ENCODE measurements at places on chromosomes 4 and X.

DNA sequence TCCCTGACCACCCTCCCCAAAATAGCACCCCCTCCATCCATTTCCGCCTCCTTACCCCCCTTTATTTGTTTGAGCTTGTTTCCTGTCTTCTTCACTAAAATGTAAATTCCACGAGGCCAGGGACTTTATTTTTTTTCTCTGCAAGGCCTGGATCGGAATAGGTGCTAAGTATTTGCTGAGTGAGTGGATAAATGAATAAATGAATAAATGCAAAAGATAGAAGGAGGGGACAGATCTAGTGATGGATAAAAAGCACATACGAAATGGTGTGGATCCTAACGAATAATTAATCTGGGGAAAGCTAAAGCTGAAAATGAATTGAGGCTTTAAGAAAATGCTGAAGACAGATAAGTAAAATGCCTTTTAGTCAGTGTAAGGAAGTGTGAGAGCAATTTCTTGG lies 12.2 kb downstream of the CETN2 start:
- no peak for DNase-seq

GRCh38 chr4:48623182-48623780 lies 133.2 kb downstream of the ZAR1 start:
- no peak for DNase-seq

GRCh38 chr4:105198541-105198940 lies 51.9 kb downstream of the TET2 start:
- no peak for DNase-seq

GRCh38 chrX:68834371-68835103 lies 5.7 kb downstream of the EFNB1 start:
- DNase-seq, result no peak

GRCh38 chr4:121457278-121457875 lies 76.6 kb upstream of the QRFPR start:
- DNase-seq, result no peak

DNA sequence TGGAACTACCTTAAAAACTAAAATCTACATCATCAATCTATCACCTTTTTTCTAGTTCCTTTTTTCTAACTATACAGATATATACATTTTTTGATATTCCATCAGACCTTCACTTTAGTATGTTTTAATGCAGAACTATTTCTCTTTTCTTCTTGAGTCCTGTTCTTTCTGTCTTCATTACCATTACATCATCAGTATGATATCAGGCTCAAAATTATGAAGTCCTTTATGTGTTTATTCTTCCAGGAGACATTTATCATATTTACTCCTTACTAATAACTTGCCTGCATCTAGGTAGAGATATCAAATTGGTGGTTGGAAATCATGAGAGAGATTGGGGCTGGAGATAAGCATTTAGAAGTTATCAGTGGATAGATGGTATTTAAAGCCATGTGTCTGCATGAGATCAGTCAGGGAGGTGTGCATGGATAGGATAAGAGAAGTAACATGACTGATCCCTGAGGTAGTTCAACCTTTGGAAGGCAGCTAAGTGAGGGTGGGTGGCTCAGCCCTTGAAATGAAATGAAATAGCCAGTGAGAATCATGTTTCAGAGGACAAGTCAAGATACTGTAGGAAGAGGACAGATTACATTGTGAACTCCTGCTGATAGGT lies 43.1 kb downstream of the MRPL1 start:
- no peak for DNase-seq

- DNase-seq, result no peak
Observed at GRCh38 chrX:34275699-34276098, 143.6 kb upstream of the FAM47A start.

- DNase-seq, result peak; percentile 26
Observed at GRCh38 chrX:150361070-150361776, 1.9 kb upstream of the MAMLD1 start.

DNA sequence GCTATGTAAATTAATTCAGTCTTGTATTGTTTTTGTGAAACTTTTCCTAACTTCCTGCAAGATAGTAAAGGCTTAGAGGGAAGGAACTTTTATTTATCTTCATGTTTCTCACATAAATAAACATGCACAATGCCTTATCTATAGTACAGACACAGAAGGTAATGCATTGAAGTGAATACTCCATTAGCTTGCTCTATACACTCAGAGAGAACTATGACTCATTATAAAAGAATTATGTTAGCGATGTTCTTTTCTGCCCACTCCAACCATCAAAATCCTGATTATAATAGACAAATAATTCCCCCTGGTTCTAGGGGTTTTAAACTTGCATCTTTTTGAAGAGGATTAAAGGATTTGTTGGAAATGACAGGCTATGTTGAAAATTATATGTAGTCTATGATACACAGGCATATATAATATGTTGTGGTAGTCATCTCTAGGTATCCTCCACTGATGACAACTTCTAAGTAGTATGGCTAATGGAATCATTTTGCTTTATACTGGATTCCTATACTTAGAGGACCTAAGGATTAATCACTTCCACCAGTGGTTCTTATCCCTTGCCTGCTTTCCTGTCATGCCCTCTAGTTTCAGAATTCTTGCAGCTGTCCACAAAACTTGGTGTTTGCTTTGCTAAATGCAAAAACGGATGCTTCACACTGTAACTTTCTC lies 115.7 kb downstream of the NDST4 start:
- DNase-seq, result no peak

DNA sequence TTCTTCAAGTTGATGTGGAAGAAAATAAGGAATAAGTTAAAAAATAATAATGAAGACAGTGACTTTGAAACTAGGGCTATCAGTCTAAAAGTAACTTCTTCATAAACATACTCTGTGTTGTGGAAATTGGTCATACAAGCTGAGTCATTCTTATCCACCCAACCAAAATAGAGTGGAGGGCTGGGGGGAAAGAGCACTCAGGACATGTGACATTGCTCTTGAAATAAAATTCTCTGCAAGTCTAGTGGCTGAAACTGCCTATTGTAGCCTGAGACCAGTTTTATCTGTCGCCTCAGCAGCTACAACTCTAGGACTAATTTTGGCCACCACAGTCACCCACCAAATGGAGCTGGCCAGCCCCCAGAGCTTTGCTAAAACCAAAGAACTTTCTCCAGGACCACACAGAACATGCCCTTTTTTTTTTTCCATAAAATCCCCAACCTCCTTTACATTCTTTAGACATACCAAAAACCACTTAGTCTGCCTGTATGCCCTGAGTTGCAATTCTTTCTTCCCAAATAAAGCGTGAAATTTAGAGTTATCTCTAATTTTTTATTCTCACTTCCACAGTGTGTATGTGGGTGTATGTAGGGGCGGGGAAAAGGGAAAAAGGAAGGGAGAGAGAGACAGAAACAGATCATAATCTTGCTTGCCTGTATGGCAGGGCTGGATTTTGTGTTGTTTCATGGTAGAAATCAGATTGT lies 23.0 kb upstream of the SLC25A4 start:
- peak; percentile 27 for DNase-seq

GRCh38 chr4:79625361-79625760 lies 217.3 kb upstream of the GK2 start:
- no peak for DNase-seq

GRCh38 chrX:25158635-25159034 lies 142.9 kb upstream of the ARX start:
- DNase-seq, result no peak

DNA sequence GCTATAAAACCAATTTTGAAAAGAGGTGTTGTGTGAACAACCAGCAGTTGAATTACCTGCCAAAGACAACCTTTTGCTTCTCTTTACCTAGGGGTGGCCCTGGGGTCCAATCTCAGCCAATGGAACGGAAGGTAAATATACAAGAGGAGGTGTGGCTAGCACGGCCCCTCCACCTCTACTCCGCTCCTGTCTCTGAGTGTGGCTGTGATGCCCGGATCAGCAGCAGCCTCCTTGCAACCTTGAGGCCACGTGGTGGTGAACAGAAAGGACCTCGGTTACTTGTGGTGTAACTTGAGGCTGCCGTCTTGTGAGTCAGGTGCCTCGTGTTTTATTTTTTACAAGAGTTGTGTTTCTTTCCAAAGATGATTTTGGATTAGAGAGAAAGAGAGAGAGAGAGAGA lies 121.5 kb upstream of the PPP2R3B start:
- DNase-seq, result no peak

- DNase-seq, result peak; percentile 72
Observed at GRCh38 chrX:42119076-42119475, 195.7 kb upstream of the CASK start.

DNA sequence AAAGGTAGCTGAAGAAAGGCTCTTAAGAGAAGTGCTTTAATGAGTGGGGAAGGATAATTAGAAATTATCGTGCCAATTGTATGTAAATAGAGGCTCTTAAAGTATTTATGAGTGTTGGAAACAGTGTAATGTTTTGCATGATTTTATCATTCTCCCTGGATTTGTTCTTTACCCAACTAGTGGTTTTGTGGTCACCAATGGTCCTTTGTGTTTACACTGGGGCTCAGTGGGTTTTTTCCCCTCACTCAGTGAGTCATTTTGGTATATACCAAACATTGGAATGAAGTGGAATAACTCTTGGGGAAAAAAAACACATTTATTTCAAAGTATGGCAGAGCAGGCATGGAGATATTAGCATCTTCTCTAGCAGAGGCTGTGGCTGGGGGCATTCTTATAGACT lies 20.8 kb upstream of the LGI2 start:
- no peak for DNase-seq

GRCh38 chr4:130338851-130339250 lies 1242.9 kb downstream of the C4orf33 start:
- no peak for DNase-seq

GRCh38 chr4:188811121-188811520 lies 671.9 kb downstream of the TRIML1 start:
- DNase-seq, result no peak

GRCh38 chr4:131584587-131584986 lies 1564.5 kb upstream of the PCDH10 start:
- no peak for DNase-seq

GRCh38 chr4:15021946-15022345 lies 19.7 kb downstream of the CPEB2 start:
- DNase-seq, result no peak

DNA sequence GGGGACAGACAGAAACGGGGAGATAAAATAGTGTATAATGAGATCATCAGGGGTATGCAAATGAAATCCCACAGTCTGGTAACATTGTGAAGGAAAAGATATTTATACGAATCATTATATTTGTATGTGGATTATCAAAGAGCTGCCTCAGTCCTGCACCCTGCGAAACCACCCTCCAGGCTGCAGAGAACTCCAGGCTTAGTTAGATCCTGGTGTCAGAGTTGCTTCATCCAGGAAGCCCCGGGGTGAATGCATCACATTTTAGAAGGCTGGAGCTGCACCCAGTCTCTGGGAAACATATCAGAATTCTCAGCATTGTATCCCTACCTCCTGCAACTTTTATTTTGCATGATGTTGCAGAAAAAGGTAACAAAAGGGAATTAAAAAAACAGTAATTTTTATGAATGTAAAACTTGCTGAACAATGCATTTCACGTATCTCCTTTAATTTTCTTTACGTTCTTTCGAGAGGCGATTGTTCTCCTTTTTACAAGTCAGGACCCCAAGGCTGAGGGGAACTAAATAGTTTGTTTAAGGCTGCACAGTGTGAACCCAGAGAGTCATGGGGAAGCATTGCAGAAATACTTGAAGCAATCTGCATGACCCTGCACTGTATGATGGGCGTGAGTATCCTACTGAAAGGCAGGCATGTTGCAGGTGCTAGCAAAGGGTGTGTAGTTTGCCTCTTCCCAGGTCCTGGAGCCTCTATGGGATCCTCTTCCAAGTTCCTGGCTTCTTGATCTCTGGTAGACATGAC lies 299.5 kb upstream of the CLNK start:
- DNase-seq, result no peak

DNA sequence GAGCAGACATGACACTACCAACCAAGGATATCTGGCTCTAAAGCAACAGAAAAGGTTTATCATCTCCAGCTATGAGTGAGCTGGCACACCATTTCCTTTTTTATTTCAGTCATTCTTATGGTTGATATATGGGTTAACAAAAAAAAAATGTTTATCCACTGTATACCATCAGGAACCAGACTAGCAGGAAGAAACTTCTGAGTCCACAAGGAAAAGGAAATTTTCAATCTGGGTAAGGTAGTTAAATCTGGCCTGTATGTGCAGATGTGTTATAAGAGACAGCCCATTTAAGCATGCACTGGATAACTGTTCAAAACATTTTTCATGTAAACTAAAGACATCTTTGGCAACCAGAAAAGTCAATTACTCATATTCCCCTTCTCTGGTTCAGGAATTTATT lies 35.0 kb downstream of the AMMECR1 start:
- DNase-seq, result no peak

DNA sequence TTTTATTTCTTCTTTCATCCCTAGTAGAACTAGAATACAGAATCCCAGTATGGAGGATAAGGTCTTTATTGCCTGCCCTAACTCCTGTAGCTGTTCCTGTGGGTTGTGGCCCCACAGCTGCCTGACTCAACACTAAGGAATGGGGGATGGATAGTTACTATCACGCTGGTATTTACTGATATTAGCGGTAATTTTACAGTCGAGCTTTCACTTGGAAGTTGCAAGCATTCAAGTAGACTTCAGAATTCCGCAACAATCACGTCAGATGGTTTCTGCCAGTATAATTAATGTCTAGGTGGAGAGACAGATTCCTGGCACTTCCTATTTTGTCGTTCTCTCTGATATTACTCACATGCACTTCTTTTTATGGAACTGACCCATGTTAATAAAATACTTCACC lies 489.8 kb downstream of the PABPC4L start:
- DNase-seq, result no peak
